Common myeloid progenitor, CD34-positive (primary cell): ENCODE measurements at places on chromosomes 16 and 17.

DNA sequence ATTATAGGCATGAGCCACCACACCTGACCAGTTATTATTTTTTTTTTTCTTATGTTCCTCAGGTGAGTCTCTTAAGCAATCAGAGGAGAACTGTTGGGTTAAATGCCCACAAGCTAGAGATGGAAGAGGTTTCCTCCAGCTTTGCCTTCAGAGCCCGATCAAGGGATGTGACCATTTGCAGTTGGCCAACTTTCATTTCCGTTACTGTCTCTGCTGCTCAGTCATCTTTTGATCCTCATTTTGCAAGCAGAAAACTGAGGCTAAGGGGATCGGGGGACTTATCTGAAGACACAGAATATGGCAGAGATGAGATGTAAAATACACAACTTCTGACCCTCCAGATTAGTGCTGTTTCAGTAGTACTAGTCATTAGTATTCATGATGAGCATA is 188.8 kb downstream of the RAB11FIP4 start:
- no peak for DNase-seq

- no peak for DNase-seq
Observed at GRCh38 chr16:25751230-25751835, 59.6 kb downstream of the HS3ST4 start.

GRCh38 chr16:89352091-89352681 is 134.7 kb downstream of the ZNF778 start:
- peak; percentile 26 for DNase-seq

DNA sequence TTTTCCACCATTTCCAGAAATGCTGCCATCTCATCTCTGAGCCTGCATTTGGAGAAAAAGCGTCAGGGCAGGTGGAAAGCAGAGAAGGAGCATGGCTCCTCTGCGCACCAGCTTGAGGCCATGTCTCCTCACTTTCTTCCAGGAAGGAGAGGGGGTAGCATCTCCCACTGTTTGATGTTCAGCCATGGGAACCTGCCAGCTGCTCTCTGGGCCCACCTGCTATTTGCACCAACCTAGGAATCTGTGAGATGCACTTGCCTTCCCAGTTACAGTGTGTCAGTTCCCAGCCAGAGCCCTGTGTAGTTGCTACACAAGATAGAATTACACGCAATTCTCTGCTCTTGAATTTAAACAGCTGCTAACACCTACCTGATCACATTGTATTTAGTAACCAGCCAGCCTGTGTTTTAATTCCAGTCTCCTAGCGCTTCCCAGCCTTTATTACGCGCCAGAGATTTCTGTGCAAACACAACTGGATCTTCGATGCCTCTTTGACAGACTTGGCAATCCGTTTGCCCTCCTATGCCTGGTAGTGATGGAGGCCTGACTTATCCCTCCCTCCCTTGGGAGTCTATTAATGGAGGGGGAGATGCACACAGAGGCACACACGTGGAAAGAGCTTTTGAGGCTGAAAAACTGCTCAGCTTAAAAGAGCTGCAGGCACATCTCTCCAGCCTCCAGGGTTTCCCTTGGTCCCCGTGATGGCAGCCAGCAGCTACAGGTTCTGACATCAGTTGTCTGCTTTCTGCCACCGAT is 98.1 kb upstream of the SEC14L1 start:
- no peak for DNase-seq

- DNase-seq, result no peak
Observed at GRCh38 chr17:8698162-8698971, 46.3 kb downstream of the CCDC42 start.

- no peak for DNase-seq
Observed at GRCh38 chr17:46108120-46108519, 85.1 kb downstream of the KANSL1 start.

GRCh38 chr16:11379420-11379819 is 34.2 kb downstream of the RMI2 start:
- DNase-seq, result no peak

DNA sequence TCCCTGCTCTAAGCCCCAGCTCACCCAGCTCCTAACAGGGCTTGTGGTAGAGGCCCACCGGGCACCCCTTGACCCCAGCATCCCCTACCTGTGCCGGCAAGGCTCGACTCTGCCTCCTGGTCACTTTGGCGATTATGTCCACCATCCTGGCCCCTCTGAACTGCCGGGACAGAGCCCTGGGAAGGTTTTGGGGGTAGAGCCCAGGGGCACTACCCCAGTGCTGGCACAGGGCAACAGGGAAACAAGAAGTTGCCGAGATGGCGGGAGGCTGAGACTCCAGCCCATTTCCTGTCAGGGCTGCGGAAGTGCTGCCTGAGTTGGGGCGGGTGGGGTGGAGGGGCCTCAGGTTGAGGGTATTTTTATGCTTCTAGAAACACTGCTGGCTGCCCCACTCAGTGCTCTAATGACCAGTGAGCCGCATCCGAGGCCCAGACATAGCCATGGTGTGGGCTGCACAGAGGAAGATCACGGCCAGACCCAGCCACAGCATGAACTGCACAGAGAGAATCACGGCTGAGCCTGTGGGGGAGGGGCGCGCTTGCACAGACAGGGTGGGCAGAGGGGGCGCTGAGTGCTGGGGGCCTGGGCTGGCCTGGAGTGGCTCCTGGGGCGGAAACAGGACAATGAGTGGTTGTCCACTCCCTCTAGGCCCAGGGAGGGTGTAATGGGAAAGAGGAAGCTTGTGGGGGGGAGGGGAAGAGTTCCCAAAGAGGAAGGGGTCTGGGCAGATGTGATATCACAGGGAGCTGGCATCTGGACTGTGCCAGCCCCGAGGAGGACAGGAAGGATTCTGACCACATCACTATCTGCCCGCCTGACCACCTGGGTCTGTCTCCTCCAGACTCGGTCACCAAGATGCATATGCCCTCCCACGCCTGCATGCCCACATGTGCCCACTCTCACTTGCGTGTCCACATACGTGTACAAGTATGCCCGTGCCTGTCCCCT is 22.3 kb downstream of the ARHGAP27 start:
- peak; percentile 84 for DNase-seq

- no peak for DNase-seq
Observed at GRCh38 chr16:31385680-31386079, 7.5 kb upstream of the ITGAD start.

- no peak for DNase-seq
Observed at GRCh38 chr17:11366272-11366850, 125.3 kb downstream of the SHISA6 start.

DNA sequence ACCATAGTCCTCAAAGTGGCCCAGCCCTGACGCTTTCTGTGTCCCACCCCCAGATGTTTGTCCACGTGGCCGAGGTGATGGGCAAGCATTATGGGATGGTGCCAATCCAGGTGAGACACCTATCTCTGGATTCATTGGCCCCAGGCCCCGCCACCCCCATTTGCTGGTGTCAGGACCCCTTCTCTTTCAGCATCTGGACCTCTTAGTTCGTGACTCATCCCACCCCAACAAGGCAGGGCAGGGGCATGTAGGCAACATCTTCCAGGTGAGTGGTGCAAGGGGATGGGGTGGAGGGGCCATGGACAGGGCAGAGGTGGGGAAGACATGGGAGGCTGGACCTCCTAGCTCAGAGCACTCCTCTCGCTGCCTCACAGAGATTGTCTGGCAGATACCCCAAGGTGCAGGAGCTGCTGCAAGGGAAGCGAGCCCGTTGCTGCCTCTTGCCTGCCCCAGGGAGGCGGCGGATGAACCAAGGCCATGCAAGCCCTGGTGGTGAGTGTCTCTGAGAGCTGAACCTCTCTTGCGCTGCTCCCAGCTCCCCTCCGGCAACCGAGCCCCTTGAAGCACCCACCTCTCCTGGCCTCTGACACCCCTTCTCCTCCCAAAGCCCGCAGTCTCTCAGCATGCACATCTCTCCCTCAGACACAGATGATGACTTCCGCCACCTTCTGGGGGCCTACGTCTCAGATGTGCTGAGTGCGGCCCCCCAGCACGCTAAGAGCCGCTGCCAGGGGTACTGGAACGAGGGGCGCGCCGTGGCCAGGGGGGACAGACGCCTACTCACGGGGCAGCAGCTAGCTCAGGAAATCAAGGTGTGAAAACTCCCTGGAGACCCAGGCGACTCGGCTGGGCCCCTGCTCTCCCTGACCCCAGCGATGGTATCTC is 3.6 kb downstream of the RNF112 start:
- no peak for DNase-seq

- DNase-seq, result no peak
Observed at GRCh38 chr17:51768706-51769105, 389.8 kb downstream of the CA10 start.

DNA sequence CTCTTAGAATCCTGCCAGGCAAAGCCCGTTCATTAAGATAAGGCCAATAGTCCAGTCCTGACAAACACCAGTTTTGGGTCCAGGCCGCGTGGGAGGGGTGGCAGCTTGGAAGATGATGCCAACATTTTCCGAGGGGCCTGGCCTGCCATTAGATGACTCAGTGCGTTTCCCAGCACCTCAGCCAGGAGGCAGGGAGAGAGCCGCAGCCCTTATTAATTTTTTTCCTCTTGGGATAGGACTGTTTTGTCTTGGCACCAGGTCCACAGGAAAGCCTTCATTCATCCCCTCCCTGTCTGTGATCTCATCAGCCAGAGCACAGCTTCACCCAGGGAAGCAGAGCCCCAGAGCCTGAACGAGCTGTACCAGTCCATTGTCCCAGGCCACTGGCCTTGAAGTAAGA is 4.7 kb upstream of the NDEL1 start:
- DNase-seq, result no peak

DNA sequence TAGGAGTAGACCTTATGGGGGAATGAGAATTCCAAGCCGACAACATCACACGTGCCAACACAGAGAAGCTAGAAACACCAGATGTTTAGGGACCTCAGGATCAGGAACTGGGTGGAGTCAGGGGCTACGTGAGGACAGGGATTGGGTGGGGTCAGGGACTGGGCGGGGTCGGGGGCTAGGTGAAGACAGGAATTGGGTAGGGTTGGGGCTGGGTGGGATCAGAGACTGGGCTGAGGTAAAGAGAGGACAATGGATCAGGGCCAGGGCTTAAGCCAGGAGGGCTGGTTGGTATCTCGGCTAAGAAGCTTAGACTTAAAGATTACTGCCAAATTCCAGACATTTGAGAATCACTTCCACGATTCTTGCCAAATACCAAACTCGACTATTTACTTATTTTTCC is 11.6 kb downstream of the TEKT5 start:
- DNase-seq, result no peak

DNA sequence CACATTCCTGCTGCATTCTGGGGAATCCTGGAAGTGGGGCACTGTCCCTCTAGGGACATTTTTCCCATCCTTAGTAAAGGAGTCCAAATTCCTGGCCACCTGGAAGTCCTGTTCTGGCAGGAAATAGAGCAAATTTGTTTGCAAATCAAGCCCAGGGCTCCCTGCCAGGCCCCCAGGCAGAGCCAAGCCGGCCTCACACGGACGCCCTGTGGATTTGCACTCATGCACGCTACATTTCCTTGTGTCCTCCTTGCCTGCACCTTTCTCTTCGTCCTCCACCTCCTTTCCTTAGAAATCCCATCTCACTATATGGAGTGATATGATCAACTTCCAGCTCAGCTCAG is 7.0 kb upstream of the CALB2 start:
- no peak for DNase-seq

DNA sequence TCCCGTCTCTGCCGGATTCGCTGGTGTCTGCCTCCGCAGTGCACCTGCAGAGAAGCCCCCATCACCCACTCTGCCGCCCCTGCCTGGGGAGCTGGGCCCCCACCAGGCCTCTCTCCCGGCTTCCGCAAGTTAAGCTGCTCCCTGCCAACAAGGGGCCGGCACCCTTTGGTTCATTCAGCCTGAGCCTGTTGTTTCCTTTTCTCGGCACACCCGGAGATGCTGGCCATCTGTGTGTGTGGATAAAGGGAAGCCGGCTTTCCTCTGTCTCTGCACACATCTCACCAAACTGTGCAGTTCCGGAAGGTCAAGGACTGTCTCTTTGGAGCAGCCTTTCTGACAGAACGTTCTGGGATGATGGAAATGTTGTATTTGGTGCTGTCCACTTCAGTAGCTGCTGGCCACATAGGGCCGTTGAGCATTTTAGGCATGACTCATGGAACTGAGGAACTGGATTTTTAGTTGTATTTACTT is 6.8 kb downstream of the MAPK8IP3 start:
- DNase-seq, result peak; percentile 81

DNA sequence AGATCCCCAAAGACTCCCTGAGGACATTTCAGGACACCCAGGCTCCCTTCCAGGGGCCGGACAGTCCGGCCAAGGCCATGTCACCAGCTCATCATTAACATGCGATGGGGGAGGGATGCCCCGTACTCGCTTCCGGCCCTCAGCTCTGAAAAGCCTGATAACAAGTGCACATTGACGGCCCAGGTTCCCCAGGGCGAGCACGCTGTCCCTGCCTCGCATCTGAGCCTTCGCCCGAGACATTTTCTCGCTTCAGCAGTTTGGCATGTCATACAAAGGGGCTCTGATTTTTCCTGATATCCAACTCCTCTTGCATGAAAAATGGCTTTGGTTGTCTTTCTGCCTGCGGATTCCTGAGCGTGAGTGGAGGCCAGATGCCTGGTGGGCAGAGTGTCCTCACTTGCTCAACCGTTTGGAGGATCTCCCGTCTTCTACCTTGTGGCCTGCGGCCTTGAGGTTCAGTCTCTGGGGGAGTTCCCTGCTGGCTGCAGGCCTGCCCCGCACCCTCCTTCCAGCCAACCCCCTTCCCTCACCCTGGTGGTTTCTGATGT is 14.1 kb downstream of the CACNG4 start:
- DNase-seq, result no peak

GRCh38 chr16:47461598-47462266 is 601 bp downstream of the PHKB start:
- DNase-seq, result peak; percentile 96

DNA sequence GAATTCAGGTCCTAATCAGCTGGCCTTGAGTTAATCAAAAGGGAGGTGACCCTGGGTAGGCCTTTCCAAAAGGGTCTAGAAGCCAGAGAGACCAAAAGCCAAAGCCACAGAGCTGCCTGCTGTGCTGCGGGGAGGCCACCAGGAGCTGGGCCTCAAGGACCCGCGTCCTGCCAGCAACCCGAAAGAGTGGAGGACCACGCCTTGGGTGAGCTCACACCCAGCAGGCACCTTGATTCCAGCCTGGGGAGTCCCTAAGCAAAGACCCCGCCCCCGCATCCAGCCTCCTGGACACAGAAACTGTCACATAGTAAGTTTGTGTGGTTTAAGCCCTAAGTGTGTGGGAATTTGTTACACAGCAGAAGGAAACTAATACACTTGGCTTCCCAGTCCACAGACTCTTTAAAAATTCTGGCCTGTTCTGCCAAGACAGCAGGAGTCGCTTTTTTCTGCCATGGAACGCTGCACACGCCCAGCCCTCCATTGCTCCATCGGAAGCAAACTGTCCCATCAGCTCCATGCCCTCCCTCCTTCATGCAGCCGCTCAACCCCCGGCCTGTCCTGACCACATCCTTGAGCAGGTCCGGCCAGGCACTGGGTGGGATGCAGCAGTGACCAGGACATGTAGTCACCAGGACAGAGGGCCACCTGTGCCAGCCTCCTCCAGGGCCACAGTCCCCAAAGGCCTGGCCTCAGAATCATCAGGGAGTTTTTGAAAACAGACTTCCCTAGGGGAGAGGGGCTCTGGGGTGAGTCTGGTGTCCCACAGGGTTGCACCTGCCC is 20.9 kb upstream of the RASD1 start:
- no peak for DNase-seq
